H9 (cell line): ENCODE measurements at places on chromosomes 16 and 17. TPM values are rescaled to one million over a fixed set of nuclear protein-coding genes. Genes with fewer than 3 reads are reported as not detected.

DNA sequence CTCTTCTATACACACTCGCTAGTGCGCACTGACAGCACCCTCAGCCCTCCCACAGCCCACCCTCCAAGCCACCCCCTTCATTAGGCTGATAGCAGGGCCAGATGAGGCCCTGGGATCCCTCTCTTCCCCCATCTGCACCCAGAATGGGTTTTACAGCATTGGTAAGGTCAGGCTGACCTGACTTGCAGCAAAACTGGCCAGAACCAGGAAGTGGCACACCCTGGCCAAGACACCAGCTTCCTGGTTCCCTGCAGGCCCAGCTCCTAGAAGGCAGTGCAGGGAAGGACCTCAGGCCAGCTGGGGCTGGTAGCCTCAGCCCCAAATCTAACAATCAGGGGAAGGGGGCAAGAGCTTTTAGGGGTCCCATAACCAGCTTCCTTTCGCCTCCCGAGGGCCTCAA is 50.0 kb upstream of the MRPS23 start:
- no peak for DNase-seq

DNA sequence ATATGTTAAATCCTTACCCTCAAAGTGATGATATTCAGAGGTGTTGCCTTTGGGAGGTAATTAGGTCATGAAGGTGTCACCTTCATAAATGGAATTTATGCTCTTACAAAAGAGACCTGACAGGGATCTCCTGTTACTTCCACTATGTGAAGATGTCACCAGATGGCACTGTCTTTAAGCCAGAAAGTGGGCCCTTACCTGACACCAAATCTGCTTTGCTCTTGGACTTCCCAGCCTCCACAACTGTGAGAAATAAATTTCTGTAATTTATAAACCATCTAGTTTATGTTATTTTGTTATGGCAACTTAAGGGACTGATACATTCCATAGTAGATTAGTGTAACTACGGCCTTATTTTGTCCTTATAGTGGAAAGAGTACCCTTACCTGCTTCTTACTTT is 358.3 kb upstream of the SALL1 start:
- no peak for DNase-seq

- no peak for DNase-seq
Observed at GRCh38 chr16:47230296-47230695, 86.6 kb upstream of the NETO2 start.

C17orf78 gene
- total RNA-seq, result not detected in 2 replicates

DNA sequence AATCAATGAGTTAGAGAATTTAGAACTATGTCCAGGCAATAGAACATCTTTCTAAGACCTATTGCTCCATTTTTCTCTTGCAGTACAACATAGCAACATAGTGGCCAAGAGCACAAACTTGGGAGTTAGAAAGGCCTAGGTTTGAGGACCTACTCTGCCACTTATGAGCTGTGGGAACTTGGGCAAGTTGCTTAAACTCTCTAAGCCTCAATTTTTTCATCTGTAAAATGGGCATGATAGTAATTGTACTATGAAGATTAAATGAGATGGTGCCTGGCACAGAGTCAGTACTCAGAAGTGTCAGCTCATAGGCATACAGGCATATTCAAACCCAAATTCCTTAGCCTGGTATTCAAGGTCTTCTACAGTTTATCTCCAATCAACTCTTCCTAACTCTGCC is 25.1 kb downstream of the IRX5 start:
- no peak for DNase-seq

DNA sequence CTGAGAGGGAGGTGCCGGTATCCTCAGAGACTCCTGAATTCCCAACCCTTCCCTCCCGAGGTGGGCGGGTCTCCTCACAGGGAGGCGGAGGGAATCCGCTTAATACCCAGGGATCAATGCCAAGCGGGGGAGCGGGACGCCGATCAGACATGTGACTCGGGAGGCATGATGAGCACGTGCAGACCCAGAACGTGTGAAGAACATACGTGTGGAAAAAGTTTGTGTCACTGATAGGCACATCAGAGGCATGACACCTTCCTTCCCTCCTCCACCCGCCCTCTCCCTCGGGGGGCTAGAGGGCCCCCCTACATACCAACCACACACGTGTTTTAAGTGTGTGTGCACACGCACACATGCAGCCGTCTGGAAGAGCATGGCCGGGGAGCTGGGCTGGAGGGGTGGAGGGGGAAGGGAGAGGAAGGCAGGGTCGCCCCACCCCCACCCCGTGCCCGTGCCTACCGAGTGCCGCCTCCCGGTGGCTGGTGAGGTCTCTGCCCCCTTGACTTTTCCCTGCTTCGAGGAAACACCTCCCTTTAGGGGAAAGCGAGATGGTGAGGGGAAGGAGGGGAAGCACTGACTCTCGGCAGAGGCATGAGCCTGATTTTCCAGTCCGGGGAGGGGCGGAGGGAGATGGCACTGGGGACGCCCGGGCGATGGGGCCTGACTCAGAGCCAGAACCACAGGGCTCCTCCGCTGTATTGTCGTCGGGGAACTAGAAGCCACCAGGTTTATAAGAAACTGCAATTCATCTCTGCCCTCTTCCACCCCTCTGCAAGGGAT is 12.1 kb upstream of the TBX21 start:
- DNase-seq, result peak; percentile 74

GRCh38 chr17:80036715-80037477 is 454 bp downstream of the CCDC40 start:
- DNase-seq, result peak; percentile 82

CCL8 gene
- total RNA-seq, result not detected in 2 replicates

FASN gene
- 420 and 433 TPM in 2 replicates for total RNA-seq

C1QTNF8 gene
- total RNA-seq, result not detected in 2 replicates

CIAO3 gene
- 21.9 and 26.4 TPM in 2 replicates for total RNA-seq

- no peak for DNase-seq
Observed at GRCh38 chr17:66763056-66763455, 71.9 kb upstream of the CACNG5 start.

- DNase-seq, result no peak
Observed at GRCh38 chr16:75632857-75633256, 9.8 kb upstream of the ADAT1 start.

DNA sequence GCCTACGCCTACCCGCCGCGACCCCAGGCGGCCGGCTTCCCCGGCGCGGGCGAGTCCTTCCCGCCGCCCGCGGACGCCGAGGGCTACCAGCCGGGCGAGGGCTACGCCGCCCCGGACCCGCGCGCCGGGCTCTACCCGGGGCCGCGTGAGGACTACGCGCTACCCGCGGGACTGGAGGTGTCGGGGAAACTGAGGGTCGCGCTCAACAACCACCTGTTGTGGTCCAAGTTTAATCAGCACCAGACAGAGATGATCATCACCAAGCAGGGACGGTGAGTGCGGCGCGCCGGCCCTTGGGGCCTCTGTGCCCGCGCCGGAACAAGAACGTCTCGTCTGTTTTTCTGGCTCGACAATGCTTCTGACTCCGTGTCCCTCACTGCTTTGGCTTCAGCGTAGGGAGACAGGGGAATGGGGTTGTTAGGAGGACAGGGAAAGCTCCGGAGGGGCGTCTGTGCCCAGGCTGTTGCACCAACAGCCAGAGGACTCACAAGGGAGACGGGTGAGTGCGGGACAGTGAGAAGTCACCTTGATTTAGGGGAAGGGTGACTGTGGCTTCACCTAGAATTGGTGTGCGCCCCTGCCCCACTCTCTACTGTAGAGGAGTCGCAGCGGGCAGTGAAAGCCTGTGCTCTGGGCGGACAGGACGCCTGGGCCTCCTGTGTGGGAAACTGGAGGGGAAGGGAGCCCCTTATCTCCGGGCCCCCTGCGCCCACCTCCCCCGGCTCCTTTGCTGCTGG is 806 bp downstream of the TBX21 start:
- DNase-seq, result peak; percentile 53

- peak; percentile 86 for DNase-seq
Observed at GRCh38 chr17:42517516-42517915, 18.5 kb upstream of the NAGLU start.

- no peak for DNase-seq
Observed at GRCh38 chr17:45172232-45172540, 10.5 kb downstream of the HEXIM2 start.

ABCC3 gene
- 0.31 and 0.59 TPM in 2 replicates for total RNA-seq

- DNase-seq, result no peak
Observed at GRCh38 chr17:61366076-61366714, 33.4 kb upstream of the TBX2 start.

BCKDK gene
- total RNA-seq, result 55.7 and 57.0 TPM in 2 replicates

CHST4 gene
- 5.9 and 6.8 TPM in 2 replicates for total RNA-seq

DNA sequence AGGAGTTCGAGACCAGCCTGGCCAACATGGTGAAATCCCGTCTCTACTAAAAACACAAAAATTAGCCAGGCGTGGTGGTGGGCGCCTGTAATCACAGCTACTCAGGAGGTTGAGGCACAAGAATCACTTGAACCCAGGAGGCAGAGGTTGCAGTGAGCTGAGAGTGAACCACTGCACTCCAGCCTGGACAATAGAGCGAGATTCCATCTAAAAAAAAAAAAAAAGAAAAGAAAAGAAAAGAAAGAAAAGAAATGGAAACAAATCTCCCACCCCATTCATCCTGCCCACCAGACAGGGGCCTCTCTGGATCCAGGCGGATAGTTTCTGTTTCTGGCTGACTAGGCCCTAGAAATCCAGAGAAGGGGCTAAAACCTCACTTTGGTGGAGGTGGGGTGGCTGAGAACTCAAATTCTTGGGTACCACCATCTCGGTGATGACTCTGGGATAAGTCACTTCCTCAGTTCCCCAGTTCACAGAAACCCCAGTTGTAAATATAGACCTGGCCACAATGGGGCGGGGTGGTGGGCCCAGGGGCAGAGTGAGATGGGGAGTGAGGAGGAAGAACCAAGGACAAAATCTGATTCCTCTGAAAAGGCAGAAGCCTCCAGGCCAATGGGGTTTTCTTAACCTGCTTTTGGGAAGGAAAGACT is 22.2 kb downstream of the SOCS1 start:
- DNase-seq, result peak; percentile 52

DNA sequence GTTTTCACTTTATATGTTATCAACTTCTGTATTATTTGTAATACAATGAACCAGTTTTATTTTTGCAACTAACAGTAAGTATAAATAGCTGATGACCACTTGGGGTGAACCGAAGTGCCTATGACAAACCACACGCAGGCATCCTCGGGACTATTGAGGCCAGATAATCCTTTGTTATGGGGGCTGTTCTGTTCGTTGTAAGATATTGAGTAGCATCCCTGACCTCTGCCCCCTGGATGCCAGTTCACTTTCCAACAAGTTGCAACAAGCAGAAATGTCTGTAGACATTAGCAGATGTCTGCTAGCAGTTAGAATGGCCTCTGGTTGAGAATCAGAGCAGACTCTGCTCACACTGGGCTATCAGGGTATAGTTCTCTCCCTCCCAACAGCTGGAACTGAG is 277.0 kb downstream of the WWOX start:
- no peak for DNase-seq

CLEC3A gene
- total RNA-seq, result not detected in 2 replicates

MMP2 gene
- total RNA-seq, result 22.4 and 23.1 TPM in 2 replicates

TNFSF12 gene
- total RNA-seq, result 5.8 and 7.1 TPM in 2 replicates

GRCh38 chr16:10552998-10553491 is 27.4 kb downstream of the EMP2 start:
- DNase-seq, result peak; percentile 84

- no peak for DNase-seq
Observed at GRCh38 chr17:49630113-49630900, 47.6 kb downstream of the SPOP start.

GRCh38 chr16:55292491-55292890 is 31.5 kb upstream of the IRX6 start:
- DNase-seq, result peak; percentile 50

GRCh38 chr17:52986056-52986662 is 827.6 kb upstream of the CA10 start:
- no peak for DNase-seq

- no peak for DNase-seq
Observed at GRCh38 chr16:72689851-72690250, 358.1 kb downstream of the ZFHX3 start.

DNA sequence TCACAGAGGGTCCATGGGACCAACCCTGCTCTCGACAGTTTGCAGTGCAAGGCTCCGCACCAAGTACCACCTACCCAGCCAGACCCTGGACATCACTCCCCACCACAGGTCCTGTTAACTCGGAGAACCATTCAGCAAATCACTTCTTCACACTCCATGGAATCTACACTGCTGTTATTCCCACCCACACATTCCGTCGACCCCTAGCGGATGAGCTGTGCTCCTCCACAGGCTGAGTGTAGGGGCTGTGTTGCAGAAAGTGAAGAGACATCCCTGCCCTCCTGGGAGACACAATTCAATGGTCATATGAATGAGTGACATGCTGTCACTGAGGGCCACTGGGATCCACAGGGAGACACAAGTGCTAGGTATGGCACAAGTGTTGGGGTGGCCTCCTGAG is 27.5 kb downstream of the MPG start:
- no peak for DNase-seq

CCL16 gene
- total RNA-seq, result not detected in 2 replicates

DNA sequence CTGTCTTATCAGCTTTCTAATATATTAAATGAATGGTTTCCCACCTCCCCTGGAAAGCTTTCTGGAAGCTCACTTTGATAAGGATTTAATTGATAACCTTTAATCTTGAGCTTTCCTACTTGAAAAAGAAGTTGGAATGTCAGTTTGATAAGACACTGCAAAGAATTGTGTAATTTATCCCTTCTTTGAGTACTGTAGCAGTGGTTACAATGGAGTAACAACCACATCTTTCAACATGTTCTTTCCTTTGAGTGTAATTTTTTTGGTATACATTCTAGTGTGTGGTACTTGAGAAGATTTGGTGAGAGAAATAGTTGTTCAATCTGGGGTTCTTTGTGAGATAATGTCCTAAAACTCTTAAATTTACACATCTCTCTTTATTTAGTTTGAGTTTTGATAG is 43.4 kb downstream of the CPD start:
- DNase-seq, result no peak

VASN gene
- total RNA-seq, result 10.8 and 11.0 TPM in 2 replicates
